ENCODE measurements at places on chromosomes 12 and 14.

DNA sequence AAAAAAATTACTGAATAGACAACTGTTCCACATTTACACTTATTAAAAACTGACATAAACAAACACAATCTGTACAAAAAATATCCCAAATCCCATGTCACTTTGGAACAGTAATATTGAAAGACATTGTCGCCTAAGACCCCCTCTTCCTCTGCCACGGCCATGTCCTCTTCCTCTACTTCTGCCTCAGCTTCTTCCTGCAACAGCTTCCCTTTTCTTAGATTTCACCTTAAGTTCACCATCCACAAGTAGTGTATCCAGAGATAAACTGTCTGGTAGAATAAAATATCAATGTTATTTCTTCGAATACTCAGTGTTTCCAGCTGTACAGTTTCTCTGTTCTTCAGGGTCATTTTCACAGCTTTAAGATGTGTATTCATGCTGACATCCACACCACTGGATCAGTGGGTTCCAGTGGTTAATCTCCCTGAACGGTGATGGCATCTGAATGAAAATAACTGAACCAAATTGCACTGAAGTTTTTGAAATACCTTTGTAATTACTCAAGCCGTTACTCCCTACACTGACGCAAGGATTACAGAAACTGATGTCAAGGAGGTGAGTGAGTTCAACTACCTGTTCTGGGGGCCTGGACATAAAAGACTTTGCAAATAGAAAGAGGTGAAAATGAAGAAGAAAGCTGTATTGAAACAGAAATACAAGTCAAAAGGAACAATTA lies 208.5 kb downstream of the C12orf50 start:
- no peak for DNase-seq

GRCh38 chr12:10633541-10633940 lies 20.1 kb upstream of the MAGOHB start:
- no peak for DNase-seq

DNA sequence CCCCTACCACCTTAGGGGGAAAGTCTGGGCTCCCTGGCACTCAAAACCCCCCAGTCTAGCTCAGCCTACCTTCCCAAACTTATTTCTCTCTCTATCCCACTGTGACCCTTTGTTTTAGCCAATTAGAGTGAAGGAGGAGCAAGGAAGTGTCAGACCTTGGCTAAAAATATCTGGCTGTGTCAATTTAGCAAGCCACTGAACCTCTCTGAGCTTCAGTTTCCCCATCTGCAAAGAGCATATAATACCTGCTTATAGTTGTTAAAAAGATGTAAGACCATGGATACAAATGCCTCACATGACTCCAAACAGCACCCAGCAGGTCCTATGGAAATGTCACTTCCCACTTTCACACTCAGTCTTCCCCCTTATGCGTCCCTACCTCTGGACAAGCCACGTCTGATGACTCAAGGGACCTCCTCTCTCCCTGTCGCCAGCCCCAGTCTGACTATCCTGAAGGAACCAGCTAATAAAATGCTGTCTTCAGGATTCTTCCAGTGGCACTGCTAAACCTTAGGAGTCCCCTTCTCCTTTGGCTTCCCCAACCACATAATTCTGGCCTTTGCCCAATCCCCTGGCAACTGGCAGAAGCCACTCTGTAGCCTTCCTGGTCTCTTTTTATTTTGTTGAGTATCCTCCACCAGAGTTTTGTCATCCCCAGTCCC lies 19.3 kb downstream of the FOXN3 start:
- DNase-seq = no peak

- DNase-seq = no peak
Observed at GRCh38 chr12:96036765-96037455, 1.5 kb upstream of the LTA4H start.

DNA sequence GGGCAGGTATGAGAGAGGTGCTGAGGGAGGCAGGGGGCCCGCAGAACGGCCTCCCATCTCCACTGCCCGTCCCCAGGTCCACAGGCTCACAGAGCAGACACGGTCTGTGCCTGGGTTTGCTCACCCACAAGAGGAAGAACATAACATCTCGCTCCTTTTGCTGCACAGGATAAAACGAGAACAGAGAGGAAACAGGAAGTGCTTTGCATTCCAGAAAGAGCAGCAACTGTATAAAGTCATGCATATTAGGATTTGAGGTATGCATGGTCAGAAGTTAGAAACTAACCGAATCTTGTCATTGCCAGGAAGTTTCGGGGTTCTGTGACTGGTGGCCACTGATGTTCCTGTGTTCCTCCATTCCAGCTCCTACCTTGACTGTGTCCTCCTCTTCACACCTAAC lies 25.0 kb downstream of the NTF3 start:
- no peak for DNase-seq

DNA sequence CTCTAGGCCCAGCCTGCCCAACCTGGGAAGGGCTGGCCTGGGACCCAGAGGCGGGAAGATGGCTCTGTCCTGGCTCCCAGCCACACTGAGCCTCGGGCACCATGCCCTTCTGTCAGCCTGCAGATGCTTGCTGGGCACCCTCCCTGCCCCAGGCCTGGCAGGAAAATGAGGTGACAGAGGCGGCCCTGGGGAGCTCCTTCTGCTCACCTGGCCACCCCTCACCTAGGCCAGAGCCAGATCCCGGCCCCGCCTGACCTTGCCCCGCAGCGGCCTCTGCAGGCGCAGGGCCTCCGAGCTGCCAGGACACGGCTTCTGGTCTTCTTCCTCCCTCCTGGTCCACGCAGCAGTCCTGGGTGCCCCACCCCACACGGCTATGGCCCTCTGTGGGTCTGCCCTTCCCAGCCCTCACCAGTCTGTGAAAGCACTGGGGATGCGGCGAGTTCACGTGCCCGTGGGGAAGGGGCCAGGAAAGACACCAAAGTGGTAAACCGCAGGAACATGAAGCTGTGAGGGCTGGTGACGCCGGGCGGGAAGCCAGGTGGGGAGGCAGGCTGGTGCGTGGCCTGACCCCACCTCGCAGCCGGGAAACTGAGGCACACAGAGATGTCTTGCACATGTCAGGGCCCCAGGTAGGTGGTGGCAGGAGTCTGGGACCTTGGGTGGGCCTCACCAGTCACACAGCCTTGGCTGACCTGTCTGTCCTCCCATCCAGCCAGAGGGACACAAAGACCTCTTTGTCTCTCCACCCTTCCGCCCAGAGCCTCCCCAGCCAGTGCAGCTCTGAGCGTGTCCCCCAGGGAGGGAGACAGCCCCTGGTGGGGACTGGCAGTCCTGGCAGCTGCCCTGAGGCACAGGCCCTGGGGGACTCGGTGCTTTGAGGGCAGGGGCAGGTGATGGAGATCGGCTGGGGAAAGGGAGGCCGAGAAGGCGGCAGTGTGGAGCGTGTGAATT lies 12.8 kb downstream of the BAG5 start:
- no peak for DNase-seq

DNA sequence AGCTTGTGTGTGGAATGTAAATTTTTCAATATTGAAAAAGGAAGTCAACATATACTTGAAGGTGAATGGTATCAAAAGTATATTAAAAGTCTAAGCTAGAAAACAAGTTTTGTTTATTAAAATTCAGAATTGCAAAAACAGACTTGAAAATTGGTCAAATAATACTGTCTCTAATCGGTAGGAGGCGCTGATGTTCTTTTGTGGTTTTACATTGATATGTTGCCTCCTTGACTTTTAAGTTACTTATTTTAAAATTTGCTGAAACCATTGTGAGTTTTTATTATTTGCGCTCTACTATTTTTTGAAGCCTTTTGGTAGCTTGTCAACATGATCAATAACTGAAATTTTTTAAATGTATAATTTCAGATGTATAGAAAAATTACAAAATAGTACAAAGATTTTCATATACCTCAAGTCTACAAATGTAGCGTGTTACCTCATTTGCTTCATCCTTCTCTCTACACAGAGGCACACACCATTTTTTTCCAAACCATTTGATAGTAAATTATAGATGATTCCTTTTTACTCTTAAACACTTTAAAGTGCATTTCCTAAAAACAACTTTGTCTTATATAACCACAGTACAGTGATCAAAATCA lies 6.9 kb downstream of the RTRAF start:
- DNase-seq = no peak

GRCh38 chr12:100539202-100539601 lies 34.3 kb upstream of the GAS2L3 start:
- DNase-seq = no peak

DNA sequence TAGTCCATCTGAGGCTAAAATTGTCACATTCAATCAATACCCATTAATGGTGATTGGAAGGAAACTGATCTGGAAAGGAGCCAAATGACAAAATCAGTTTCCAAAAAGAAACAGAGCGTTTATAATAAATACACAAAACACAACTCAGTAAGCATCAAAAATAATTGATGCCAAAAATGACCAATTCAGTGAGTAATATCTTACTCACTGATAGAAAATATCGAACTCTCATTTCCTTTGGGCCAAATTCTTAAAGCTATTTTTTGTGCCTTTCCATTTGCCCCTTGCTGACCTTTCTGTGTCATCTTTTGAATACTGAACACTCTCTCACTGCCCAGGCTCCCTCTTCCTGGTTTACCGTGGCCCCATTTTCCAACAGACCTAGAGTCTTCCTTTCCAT lies 22.5 kb upstream of the ATP2B1 start:
- DNase-seq = no peak

- DNase-seq = peak; percentile 66
Observed at GRCh38 chr14:62885451-62885850, 159.8 kb downstream of the KCNH5 start.

- no peak for DNase-seq
Observed at GRCh38 chr12:67649570-67650387, 1.2 kb downstream of the DYRK2 start.

DNA sequence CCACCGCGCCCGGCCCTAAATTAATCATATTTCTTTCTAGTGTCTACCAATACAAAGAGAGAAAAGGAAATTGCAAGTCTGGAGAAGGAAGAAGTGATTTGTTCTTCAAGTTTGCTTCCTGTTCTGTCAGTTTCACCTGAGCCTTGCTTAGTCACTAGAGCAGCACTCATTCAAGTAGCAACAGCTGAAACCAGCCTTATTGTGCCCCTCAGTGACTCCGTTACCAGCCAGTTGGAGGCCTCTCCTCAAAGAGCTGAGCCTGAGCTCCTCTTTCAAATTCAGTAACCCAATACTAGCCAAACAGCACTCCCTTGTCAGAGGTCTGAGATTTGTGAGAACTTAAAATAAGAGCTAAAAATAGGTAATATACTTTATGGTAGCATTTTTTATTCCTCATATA lies 17.4 kb downstream of the PAWR start:
- DNase-seq = no peak

- DNase-seq = no peak
Observed at GRCh38 chr12:107503887-107504885, 181.4 kb upstream of the PWP1 start.

- DNase-seq = peak; percentile 71
Observed at GRCh38 chr12:31589598-31589903, 1.4 kb downstream of the DENND5B start.

DNA sequence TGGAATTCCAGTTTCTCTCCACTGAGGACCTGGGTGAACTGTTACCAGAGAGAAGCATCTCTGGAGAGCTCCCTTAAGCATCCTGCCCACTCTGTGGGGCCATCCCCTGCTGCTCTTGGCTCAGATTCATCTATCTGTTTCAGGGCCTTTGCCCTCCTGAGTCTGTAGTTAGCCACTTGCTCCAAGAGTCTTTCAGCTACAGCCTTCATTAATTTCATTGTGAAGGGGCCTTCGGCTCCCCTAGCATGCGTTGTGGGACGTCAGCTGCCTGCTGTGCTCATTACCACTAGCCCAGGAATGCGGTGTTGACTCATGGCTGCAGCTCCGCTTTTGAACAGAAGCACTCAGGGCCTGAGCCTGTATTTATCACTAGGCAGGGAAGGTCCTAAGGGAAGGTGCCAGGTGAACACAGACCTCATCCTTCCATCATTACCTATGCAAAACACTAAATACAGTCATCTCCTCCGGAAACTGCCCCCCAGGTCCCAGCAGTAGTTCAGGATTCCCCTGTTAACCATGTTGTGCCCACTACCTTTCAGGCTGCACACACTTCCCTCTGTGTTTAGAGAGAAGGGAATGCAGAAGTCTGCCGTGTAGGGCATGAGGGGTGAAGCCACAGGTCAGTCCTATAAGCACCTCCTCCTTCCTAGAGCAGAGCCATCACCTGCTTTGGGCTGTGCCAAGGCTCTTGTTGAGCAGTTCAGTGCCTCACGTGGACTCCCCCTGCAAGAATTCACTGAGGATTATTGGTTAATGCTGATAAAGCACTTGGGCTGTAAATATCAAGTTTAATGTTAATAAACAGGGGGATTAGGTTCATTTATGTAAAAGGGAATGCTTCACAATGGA lies 191.4 kb downstream of the CACNA1C start:
- DNase-seq = no peak

- no peak for DNase-seq
Observed at GRCh38 chr14:75489480-75489837, 32.8 kb upstream of the BATF start.

DNA sequence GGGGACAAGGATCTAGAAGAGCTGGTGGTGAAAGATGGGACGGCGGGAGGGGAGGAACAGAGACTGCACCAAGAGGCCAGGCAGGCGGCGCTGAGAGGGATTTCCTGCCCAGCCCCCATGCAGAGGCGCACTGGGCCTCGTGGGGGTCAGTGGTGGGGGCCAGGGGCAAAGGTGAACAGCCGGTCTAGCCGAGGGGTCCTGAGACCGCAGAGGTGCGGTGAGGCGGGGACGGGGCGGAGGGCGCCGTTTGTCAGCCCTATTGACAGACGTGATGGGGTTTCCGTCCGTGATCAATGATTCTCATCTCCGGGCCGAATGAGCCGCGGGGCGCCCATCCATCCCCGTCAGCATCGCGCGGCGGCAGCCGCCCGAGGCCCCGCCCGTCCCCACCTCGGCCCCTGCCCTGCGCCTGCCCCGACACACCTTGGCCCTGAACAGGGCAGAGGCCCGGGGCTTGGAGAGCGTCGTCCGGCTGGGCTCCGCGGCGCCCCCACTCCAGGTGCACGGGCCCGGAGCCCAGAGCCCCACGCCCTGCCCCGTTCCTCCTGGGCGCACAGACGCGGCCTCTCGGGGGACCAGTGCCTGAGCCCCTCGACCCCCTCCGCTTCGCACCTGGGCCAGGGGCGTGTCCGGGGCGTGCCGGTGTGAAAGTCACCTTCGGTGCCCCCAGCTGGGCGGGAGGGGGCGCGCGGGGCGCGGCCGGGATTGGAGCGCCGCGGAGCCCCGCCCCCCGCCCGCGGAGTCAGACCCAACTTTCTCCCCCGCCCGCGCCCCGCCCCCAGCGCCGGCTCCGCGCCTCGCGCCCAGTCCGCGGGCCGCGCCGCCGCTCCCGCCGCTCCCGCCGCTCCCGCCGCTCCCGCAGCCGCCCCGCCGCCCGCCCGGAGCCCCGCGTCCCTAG lies at the start of gene NXPH4:
NXPH4 (plus strand) TSS at position 781 of the 898 bp plus-strand sequence. CDS start 176 bp downstream, outside the sequence.
- peak; percentile 46 for DNase-seq

DNA sequence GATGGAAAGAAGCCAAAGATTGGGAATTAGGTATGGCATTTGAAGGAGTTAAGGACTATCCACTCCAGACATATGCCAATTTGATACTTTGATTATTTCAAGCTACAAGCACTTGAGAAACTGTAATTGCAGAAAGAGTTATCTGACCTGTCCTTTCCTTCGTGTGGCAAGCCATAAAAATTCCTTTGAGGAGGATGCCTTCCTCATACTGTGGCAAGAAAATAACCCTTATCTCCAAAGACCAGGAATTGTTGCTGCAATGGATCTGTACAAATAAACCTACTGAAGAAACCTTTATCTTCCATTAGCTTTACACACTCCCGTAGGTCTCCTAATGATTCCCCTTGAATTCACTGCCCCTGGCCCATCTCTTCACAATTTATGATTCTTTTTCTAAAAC lies 165.1 kb upstream of the AMIGO2 start:
- DNase-seq = no peak

Measured in NCI-H748 treated with DMSO at 0.1 percent for 48 hours (cell line).